Psoas muscle (tissue), 8 donors: ENCODE measurements at places on chromosomes 12 and 14. TPM values are rescaled to one million over a fixed set of nuclear protein-coding genes. Genes with fewer than 3 reads are reported as not detected.

DNA sequence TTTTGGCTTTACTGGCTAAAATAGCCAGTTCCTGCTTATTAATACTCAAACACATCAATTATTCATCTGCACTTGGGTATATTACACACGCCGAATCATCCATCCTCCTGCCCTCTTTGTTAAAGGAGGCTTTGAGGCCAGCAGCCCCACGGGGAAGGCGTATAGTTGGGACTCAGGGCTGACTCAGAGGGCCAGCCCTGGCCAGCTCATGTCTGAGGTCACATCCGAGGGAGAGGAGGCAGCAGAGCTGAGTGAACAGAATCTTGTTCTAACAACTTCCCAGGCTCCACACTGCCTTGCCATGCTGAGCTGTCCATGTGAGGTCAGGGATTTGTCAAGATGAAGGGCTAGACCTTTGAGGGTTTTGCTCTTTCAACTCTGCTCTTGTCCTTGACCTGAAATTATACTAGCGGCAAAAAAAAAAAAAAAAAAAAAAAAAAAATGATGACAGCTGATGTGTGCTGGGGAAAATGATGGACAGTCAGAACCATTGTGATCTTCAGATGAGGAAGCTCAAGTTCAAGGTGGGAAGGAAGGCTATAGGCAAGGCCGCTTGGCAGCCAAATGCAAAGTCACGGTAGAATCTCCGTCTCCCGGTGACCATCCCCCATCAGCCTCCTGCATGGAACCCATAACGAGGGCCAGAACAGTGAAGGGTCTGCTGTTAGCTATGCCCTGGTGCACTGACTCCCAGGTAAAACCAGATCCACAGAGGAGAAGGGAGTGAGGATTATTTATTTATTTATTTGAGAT is 12.5 kb upstream of the MARK3 start:
- no peaks in the 10 kb centered on the region for H3K27me3 ChIP-seq
- H3K27ac ChIP-seq: no peak overlapping the region
- peak; percentile 57 for DNase-seq
- no peak overlapping the region for H3K4me3 ChIP-seq

DNA sequence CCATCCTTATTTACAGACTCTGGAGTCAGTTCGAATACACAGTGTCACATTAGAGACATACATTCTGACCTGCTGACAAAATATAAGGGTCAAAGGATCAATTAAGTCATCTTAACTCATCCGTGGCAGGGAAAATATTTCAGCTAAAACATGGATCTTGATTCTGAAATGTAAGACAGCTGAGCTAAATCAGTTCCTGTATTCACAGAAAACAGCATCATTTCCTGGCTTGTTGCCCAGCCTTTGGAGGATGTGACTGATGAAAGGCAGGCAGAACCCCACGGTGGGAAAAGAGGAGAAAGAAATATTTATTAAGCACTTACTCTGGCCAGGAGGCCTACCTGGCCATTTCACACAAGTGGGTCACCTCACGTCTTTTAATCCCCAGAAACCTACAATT is 101.9 kb downstream of the GAS2L3 start:
- peak; percentile 18 for DNase-seq
- H3K36me3 ChIP-seq: no peaks in the 10 kb centered on the region
- no peak overlapping the region for H3K4me3 ChIP-seq
- H3K27ac ChIP-seq: no peak overlapping the region
- H3K27me3 ChIP-seq: peaks cover 4% of the 10 kb centered on the region

DNA sequence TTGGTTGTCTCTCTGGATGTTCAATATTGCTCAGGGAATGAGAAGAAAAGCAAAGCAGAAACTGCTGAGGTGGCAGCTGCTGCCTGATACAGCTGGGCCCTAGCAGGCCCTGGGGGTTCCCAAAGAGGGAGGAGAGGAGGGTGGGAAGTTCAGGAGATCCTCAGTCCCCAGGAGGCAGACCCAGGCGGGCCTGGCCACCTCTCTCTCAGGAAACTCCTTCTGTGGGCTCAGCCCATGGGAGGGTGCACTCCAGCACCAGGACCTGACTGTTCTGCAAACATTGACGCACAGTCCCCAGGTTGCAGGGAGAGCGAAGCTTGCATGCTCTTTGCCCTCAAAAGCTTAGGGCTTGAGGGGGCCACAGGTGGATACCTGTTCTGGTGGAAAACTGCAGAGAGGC is 29.6 kb downstream of the IRF2BPL start:
- H3K4me1 ChIP-seq: peaks cover 27% of the 10 kb centered on the region
- no peaks in the 10 kb centered on the region for H3K27me3 ChIP-seq
- no peaks in the 10 kb centered on the region for H3K36me3 ChIP-seq
- no peak overlapping the region for H3K27ac ChIP-seq

- H3K27ac ChIP-seq: no peak overlapping the region
- no peaks in the 10 kb centered on the region for H3K27me3 ChIP-seq
- no peaks in the 10 kb centered on the region for H3K4me1 ChIP-seq
- no peak overlapping the region for H3K4me3 ChIP-seq
Observed at GRCh38 chr14:62185078-62185477, 422.9 kb downstream of the SNAPC1 start.

DNA sequence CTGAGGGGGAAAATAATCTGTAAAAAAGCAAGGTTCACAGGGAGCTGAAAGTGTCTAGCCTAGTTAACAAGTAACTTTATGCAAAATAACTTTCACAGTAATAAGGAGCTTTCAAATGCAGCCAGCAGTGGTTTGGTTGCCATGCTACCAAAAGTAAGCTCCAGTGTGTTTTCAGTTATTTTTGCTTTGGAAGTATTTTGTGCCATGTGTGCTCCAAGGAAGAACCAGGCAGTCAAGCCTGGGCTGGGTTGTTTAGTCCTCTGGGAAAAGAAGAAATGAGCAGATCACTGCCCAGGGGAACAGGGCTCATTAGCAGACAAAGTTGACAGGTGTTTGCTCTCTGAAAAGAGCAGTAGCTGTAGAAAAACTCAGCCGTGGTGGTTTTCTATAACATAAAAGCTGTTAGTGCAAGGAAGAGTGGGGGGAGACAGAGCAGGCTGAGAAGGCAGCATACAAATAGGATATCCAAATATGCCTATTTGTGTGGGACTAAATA is 92.8 kb upstream of the TMTC2 start:
- no peaks in the 10 kb centered on the region for H3K36me3 ChIP-seq
- H3K4me3 ChIP-seq: no peak overlapping the region
- H3K27me3 ChIP-seq: no peaks in the 10 kb centered on the region
- H3K27ac ChIP-seq: no peak overlapping the region
- H3K4me1 ChIP-seq: no peaks in the 10 kb centered on the region

GRCh38 chr14:105203057-105203531 is 22.0 kb upstream of the NUDT14 start:
- no peaks in the 10 kb centered on the region for H3K36me3 ChIP-seq
- H3K4me3 ChIP-seq: no peak overlapping the region
- peaks cover under 1% of the 10 kb centered on the region for H3K27me3 ChIP-seq

GRCh38 chr14:73833530-73834260 is 17.9 kb upstream of the PTGR2 start:
- H3K4me3 ChIP-seq: no peak overlapping the region
- H3K36me3 ChIP-seq: no peaks in the 10 kb centered on the region
- no peak for DNase-seq
- H3K4me1 ChIP-seq: no peaks in the 10 kb centered on the region

- no peaks in the 10 kb centered on the region for H3K4me1 ChIP-seq
- DNase-seq: no peak
- no peak overlapping the region for H3K4me3 ChIP-seq
- no peaks in the 10 kb centered on the region for H3K27me3 ChIP-seq
- no peak overlapping the region for H3K27ac ChIP-seq
Observed at GRCh38 chr12:25784669-25785068, 173.8 kb upstream of the RASSF8 start.

GRCh38 chr14:93133464-93133863 is 17.7 kb upstream of the ITPK1 start:
- no peaks in the 10 kb centered on the region for H3K4me1 ChIP-seq
- H3K4me3 ChIP-seq: no peak overlapping the region
- H3K36me3 ChIP-seq: no peaks in the 10 kb centered on the region
- H3K27ac ChIP-seq: no peak overlapping the region
- H3K27me3 ChIP-seq: no peaks in the 10 kb centered on the region

GRCh38 chr14:97485201-97485600 is 688.0 kb downstream of the VRK1 start:
- H3K4me1 ChIP-seq: no peaks in the 10 kb centered on the region
- no peaks in the 10 kb centered on the region for H3K36me3 ChIP-seq
- no peak overlapping the region for H3K27ac ChIP-seq
- no peaks in the 10 kb centered on the region for H3K27me3 ChIP-seq

DNA sequence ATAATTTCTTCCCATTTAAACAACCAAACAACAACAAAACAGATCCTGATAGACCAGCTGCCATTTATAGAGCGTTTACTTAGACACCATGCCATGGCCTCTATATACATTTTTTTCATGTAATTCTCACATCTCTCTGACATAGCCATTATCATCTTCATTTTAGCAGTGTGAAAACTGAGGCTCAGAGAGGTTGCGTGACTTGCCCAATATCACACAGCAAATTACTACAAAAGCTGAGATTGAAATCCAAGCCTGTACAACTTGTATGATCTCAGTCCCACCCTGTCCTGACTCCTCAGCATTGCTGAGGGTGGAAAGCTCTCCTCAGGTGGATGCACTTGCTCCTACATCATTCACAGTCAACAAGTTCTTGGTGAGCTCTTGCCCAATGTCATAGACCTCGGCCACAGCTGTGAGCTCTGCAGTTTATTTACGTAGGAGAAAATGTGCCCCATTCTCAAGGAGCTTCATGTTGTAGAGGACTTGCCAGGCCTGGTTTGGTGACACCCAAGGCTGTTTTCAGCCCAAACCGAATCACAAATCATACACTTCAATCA is 55.5 kb downstream of the CRACR2A start:
- DNase-seq: no peak
- H3K4me3 ChIP-seq: no peak overlapping the region
- H3K27me3 ChIP-seq: no peaks in the 10 kb centered on the region
- peaks cover 28% of the 10 kb centered on the region for H3K4me1 ChIP-seq
- no peaks in the 10 kb centered on the region for H3K36me3 ChIP-seq

GRCh38 chr12:25935355-25936144 is 22.9 kb upstream of the RASSF8 start:
- H3K27me3 ChIP-seq: peaks cover 2% of the 10 kb centered on the region
- no peaks in the 10 kb centered on the region for H3K4me1 ChIP-seq
- H3K36me3 ChIP-seq: no peaks in the 10 kb centered on the region
- H3K27ac ChIP-seq: no peak overlapping the region
- DNase-seq: no peak
- H3K4me3 ChIP-seq: no peak overlapping the region

DNA sequence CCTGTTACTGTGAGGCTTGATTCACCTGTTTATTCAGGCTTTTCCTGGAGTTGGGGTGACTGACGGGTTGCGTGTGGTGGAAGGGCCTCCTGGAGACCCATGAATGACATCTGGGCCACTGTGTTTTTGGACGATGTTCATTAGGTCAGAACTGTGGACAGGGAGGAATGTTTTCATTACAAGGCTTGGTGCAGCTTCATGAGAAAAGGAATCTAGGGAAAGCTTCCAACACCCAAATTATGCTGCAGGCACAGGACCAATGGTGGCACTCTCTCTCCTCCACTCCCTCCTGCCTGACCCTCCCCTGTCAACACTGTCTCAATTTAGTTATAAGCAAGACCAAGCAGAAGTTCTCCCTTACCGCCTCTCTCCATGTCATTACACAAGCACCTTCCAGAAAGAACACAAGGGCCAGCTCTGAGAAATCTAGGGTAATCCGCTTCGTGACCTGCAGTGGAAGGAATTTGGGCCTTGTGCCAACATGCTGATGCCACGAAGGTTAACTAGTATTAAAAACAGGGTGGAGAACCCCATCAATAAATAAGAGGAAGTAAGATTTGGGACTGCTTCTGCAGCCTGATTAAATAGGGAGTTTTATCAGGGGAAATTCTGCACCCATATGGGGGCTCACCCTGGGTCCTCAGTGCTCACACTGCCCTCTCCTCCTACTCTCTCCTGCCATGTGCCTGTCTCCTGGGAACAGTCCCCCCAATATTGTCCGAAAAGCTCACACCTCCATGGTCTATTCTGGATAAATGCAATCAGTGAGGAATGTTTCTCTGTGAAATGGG is 200.3 kb downstream of the KTN1 start:
- DNase-seq: peak; percentile 54
- H3K4me3 ChIP-seq: no peak overlapping the region
- peaks cover 9% of the 10 kb centered on the region for H3K4me1 ChIP-seq
- no peak overlapping the region for H3K27ac ChIP-seq
- no peaks in the 10 kb centered on the region for H3K27me3 ChIP-seq

DNA sequence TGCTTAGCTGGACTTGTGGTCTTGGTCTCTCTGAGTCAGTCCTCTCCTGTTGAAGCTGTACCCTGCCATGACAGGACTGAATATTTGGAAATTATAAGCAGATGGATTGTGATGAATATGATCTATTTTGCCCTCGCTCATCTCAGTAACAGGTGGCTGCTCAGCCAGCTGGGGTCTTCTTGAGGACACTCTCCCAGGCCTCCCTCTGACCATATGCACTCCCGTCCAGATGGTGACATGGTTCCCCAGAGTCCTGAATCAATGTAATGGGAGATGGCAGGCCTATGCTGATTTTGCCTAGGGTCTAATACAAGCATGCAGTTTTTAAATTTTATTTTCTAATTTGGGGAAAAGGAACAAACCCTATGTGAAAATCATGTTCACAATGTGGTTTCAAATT is 63.1 kb upstream of the TRHDE start:
- H3K36me3 ChIP-seq: no peaks in the 10 kb centered on the region
- H3K4me1 ChIP-seq: no peaks in the 10 kb centered on the region
- H3K27ac ChIP-seq: no peak overlapping the region
- no peak overlapping the region for H3K4me3 ChIP-seq

DNA sequence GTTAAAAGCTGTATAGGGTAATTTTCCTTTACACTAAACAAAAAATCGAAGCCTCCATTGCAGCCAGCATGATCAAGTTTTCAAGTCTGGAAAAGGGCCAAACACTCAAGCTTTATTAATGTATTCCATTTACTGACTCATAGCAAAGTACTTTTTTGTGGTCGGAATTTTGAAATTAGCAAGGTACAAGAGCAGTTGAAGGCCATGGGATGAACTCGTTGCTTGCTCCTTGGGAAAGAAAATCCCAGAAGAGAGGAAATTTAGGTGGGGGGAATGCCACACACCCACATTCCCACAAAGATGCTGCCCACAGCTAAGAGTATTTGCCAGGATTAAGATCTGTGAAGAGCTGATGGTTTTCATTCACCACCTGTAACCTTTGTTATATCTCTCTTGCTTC is 333.7 kb downstream of the EGLN3 start:
- H3K36me3 ChIP-seq: no peaks in the 10 kb centered on the region
- H3K27me3 ChIP-seq: no peaks in the 10 kb centered on the region
- DNase-seq: no peak
- H3K27ac ChIP-seq: no peak overlapping the region
- H3K4me3 ChIP-seq: no peak overlapping the region

HOMEZ gene
- 6.3 TPM for total RNA-seq

ACTR6 gene
- total RNA-seq: 12.1 TPM

RPGRIP1 gene
- not detected for total RNA-seq

RAPGEF3 gene
- total RNA-seq: 5.1 TPM

CLEC4E gene
- total RNA-seq: 0.37 TPM

SLC6A15 gene
- not detected for total RNA-seq
